CD4-positive, alpha-beta T cell treated with Interferon gamma for 1 hour (primary cell): ENCODE measurements at places on chromosomes 4 and X.

DNA sequence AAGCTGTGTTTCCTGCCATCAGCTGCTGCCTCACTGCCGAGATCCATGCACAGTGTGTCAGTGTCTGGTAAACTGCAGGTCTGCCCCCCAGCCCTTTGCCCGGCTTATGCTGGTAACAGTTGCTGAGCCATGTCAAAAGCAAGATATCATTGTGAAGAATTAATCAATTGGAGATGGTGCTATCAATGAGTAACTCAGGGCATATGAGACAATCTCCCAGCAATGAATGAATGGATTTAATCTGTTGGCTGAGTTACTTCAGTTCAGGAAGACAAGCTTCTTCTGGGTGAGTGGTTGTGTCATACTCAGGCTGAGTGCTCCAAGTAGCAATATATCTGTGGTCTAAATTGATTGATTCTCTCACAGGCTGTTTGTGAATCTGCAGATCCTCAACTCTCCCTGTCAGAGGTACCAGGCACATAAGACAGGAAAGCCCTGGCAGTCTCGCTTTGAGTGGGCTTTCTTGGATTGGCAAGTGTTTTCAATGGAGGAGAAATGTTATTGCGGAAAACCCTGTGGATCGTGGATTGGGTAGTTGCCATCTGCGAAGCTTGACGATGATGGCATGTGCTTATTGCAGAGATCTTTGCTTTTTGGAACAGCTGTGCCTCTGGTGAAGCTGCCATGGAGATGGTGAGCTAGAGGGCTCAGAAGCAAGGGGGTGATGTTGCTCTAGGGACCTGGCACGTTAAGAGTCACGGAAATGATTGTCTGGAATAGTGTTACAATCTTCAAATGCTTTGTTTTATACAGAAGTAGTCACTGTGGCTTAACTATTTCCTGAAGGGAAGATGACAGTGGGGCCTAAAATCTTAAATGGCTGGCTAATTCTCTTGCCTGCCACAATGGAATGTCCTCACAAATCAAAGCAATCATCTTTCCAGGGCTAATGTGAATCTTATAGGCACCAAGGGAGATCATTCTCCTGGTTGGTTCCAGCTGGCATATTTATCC, 147.6 kb upstream of the TBC1D9 start:
- DNase-seq = no peak

DNA sequence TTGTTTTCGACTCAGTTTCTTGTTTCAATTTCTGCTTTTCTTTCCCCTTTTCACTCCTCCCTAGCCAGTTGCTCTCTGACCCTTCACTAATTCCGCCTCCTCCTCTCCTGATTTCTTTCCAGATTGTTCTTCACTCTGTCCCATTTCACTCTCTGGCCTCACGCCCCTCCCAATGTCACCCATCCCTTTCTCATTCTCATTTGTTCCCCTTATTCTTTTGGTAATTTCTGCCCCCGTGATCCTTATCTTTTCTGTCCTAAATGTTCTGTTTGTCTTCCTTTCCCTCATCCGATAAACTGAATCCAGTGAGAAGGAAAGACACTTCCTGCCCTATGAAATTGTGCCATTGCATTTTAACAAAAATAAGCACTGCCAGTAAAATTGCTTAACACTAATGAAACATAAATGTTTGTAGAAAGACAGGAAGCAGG, 94.5 kb upstream of the RASGEF1B start:
- no peak for DNase-seq

DNA sequence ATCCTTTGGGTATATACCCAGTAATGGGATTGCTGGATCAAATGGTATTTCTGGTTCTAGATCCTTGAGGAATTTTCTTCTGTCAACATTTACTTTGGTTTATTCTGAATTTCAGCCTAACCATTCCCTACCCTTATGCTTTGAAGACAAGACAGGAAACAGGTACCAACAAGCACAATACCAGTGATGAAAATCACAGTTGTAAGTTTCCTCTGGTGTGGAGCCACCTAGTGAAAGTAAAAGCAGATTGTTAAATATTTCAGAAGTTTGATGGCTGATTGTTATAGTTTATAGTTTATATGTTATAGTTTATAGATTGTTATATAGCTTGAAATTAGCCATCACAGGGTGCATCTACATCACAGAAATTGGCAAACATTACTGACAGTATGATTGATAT, 104.5 kb upstream of the AGA start:
- DNase-seq = no peak

- no peak for DNase-seq
These were observed 50.1 kb downstream of the MFAP3L start for GRCh38 chr4:169975838-169976796.

DNA sequence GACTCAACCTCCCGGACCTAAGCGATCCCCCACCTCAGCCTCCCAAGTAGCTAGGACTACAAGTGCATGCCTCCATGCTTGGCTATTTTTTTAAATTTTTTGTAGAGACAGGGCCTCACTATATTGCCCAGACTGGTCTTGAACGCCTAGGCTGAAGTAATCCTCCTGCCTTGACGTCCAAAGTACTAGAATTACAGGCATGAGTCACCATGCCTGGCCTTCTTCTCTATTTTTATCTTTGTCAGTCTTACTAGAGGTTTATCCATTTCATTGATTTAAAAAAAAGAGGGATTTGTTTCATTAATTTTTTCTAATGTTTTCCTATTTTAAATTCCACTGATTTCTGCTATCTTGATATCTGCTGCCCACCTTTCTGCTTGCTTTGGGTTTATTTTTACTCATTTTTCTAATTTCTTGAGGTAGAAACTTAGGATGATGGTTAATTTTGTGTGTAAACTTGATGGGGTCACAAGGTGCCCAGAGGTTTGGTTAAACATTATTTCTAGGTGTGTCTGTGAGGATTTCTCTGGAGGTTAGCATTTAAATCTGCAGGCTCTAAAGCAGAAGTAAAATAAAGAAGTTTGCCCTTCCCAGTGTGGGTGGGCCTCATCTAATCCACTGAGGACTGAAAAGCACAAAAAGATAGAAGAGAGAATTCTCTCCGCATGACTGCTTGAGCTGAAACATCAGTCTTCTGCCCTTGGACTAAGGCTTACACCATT, 116.2 kb upstream of the DCLK2 start:
- no peak for DNase-seq

GRCh38 chrX:20477836-20478524, 211.3 kb upstream of the RPS6KA3 start:
- DNase-seq = no peak

DNA sequence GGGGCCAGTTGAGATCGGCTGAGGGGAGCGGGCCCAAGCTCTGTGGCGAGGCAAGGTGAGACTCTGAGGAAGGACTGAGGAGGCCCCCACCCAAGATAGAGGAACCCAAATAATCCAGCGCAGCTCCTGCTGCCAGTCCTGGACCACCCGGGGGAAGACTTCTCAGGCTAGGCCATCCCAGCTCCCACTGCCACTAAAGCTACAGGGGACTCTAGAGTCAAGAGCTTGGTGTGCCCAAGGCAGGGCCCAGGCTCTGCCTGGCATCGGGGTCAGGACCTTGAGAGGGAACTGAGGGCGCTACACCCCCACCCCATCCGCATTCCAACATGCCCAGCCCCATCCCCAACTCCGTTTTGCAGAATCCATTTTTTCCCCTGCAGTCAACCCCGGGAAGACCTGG, 8.6 kb downstream of the MAGEA4 start:
- DNase-seq = no peak

DNA sequence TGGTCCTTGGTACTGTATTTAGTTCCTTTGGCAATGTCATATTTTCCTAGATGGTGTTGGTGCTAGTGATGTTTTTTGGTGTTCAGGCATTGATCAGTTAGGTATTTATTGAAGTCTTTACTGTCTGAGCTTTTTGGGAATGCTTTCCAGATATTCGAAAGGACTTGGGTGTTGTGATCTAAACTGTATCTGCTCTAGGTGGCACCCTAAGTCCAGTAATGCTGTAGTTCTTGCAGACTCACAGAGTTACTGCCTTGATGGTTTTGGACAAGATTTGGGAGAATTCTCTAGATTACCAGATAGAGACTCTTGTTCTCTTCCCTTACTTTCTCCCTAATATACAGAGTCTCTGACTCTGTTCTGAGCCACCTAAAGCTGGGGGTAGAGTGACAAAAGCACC, 513.6 kb upstream of the PITX2 start:
- DNase-seq = no peak

DNA sequence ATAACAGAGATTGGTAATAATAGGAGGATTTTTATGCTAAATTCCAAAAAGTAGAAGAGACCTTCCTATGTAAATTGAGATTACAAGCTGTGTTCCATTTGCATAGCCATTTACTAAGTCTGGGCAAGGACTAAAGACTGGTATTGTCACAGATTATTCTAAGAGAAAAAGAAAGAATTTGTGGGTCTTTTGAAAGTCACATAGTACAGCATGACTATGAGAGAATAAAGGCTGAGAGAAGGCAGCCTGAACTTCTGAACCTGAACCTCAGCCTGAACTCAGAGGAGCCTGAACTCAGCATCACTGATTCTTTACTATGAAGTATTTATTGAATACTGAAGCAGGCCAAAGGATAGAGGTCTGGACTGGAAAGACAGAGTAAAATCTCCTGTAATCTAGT, 297.5 kb downstream of the STPG2 start:
- no peak for DNase-seq

DNA sequence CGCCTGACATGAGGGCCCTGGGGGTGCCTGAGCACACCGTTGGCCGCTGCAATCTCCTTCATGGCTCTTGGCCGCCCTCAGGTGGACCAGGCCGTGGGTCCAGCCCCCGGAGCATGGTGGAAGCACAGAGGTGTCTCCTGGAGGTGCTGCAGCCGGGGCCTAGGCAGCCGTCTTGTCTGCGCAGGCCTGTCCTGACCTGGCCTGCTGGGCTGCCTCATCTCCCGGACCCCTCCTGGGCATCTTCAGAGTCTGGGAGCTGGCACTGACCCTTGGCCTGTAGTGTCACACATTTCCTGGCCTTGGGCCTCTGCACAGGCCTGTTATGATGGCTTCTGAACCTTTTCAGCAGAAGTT, 20.9 kb downstream of the UVSSA start:
- DNase-seq = no peak

GRCh38 chrX:151985531-151985930, 11.1 kb upstream of the GABRE start:
- DNase-seq = no peak

DNA sequence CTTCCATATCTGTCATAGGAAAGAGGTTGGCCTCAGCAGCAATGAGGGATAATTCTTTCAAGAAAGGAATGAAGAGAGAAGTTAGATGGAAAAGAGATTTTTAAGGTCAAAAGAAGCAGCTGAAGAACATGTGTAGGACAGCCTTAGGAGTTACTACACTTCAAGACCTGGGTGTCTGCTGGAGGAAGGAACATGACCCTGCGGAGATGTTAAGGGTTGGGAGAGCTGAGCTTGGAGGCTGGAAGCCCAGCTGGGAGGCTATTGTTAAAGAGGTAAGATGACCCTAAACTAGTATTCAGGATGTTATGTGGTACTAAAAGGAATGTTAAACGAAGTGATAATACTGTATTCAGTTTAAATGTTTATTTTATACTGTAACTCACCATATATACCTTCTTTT, 15.0 kb downstream of the HADH start:
- DNase-seq = no peak

GRCh38 chr4:26331380-26331950, 10.7 kb downstream of the RBPJ start:
- no peak for DNase-seq

GRCh38 chr4:126495163-126495752, 1137.5 kb upstream of the INTU start:
- DNase-seq = no peak

GRCh38 chrX:24760363-24761000, 66.8 kb downstream of the POLA1 start:
- DNase-seq = no peak

GRCh38 chrX:71366674-71367256, 608 bp downstream of the TAF1 start:
- DNase-seq = no peak

DNA sequence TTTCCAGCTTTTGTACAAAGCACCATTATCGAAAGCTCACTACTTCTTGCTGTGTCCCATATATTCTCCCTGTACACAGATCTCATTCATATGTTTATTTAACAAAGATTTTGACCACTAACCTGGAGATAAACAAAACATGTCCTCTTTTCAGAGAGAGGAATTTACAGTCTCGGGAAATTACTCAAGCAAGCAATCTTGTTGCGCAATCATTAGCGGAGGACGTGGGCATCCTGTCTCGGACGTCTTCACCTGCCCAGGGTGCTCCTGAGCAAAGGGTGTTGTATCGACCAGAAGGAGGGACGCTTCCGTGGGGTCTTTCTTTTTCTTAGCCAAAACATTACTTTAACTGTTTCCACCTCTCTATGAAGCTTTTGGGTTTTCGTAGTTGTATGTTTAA, 66.5 kb upstream of the CLCN4 start:
- no peak for DNase-seq

DNA sequence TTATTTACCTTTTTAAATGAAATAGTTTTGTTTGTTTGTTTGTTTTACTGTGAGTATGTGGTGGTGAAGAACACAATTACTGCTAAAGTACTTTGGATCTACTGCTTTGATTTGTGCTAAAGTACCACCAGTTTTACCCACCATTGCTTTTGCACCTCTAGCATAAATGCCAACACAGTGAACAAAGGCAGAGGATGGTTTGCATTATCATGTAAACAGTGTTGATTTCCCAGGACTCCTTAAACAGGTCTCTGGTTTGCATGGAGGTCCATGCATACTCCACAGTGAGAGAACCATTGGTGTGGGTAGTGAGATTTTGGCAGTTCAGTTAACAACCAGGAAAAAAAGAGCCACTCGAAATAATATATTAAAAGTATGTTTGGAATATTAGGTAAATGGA, 11.0 kb downstream of the FAT4 start:
- DNase-seq = no peak

GRCh38 chr4:11843340-11843739, 414.6 kb upstream of the HS3ST1 start:
- DNase-seq = no peak

- DNase-seq = no peak
These were observed 47.6 kb downstream of the SPIN3 start for GRCh38 chrX:56947699-56948098.

DNA sequence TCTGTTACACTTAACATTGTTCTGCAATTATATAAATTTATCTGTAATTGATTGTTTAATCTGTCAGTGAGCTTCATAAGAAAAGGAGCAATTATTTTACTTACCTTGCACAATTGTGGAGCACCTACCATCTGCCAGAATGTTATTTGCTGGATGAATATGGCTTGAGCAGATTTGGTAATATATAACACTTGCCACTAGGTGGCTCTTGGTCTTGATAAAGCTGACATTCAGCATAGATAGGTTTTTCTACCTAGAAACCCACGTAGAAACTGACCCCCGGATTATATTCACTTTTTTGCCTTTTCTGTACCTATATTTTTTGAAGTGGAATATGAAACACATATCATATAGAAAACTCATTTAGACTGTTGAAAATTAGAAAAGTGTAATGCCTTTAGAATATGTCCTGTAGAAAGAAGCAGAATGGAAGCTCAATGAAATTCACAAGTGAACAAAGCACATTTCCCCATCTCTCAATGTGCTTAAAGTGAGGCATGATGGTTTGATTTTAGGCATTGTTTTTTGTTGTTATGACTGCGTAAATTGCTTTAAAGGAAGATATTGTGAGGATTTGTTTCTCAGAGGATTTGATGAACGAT, 9.5 kb downstream of the RBPJ start:
- no peak for DNase-seq
